ENCODE measurements at places on chromosomes 1 and 21. TPM values are rescaled to one million over a fixed set of nuclear protein-coding genes. Genes with fewer than 3 reads are reported as not detected.

The SLC45A1 gene
- 5.2 TPM for total RNA-seq

DNA sequence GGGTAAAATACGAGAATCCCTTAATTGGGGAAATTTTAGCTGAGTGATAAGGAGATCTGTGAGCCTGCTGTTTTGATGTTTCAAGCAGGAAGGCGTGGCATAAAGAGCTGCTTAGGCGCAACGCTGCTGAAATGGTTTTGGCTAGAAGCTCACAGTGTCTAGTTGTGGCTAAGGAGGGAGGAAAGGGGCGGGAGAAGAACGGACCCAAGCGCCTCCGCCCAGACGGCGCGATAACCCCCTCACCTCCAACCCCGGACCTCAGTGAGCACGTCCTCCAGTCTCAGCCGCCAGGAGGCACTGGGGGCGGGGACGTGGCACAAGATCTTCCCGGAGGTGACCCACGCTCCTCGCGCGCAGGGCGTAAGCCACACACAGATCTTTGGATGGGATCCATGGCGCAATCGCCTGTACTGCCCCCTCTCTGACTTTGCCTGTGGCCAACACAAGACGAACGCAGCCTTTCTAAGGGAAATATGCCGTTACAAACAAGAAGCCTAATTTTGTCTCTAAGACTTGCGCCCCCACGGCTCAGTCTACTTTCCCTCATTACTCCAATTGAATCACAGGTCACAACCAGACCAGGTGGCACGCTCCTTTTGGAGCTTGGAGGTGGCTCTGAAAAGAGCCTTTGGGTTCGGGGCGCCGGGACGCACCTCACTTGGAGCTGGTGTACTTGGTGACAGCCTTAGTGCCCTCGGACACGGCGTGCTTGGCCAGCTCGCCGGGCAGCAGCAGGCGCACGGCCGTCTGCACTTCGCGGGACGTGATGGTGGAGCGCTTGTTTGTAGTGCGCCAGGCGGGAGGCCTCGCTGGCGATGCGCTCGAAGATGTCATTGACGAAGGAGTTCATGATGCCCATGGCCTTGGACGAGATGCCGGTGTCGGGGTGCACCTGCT is 23.4 kb upstream of the RNF187 start:
- peaks cover 22% of the 10 kb centered on the region for H3K27me3 ChIP-seq
- no peak overlapping the region for H3K27ac ChIP-seq
- no peak overlapping the region for H3K4me3 ChIP-seq
- no peak for DNase-seq

The TAS1R3 gene
- total RNA-seq: 0.80 TPM

The PFKL gene
- 235 TPM for total RNA-seq

DNA sequence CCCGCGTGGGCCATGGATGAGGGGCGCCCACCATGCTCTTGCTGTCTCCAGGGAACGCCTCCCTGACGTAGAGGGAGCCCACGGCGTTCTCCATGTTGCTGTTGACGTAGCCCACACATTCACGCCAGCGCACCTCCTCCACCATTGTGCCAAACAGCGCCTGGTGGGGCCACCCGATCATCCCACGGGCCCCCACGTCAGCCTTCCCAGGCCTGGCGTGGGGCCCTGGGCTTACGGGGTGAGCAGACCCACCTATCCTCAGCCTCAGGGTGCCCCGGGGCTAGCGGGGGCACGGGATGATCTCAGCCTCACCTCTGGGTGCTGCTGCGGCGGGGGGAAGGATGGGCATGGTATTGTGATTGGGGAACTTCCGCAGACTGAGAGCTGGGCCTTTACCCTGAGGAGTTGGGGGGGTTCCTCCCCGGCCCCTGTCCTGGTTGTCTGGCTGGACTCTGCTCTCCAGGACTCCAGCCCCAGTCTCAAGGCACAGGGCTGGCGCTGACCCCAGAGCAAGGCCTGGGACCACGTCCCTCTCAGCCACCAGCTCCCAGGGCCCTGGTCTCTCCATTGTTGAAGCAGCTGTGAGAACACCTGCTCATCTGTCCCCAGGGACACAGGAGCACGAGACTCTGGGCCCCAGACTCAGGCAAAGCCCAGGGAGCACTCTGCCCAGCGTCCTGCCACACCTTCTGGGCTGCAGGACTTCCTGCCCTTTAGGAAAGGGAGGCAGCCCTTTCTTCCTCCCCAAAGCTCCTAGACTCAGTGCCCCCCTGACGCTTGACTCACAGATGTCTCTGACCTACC is 10.2 kb downstream of the PRXL2B start:
- H3K4me3 ChIP-seq: no peak overlapping the region
- H3K27me3 ChIP-seq: no peaks in the 10 kb centered on the region
- H3K4me1 ChIP-seq: peaks cover 9% of the 10 kb centered on the region
- no peak overlapping the region for H3K27ac ChIP-seq
- H3K36me3 ChIP-seq: no peaks in the 10 kb centered on the region

DNA sequence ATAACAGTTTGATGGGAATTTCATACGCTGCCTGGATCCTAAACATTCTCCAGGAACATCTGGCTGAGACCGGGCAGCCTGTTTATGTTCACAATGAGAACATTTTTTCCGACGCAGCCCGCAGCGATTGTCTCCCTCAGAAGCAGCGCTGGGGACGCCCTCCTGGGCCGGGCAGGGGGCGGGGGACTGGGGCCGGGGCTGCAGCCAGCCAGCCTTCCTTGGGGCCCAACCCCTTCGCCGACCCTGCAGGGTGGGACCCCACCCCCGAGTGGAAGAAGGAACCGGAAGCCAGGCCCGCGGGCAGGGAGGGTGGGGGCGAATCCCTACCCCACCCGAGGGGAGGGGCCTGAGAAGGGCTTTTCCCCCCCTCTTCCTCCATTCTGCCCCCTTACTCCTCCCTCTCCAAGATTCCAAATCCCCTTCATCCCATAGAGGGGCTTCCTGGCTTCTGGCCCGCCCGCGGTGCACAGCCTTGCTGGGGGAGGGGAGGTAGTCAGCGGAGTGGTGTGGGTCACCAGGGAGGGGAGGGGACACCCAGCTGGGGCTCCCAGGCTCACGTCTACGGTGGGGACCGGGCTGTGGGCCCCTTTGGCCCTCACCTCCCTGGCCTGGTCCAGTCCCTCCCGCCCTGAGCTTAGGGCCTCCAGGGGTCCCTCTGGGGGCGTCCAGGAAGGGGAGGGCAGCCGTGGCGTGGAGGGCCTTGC is 60.6 kb downstream of the WNT9A start:
- H3K36me3 ChIP-seq: no peaks in the 10 kb centered on the region
- peaks cover 8% of the 10 kb centered on the region for H3K4me1 ChIP-seq
- peak overlapping the region; percentile 47 for H3K4me3 ChIP-seq
- H3K27me3 ChIP-seq: no peaks in the 10 kb centered on the region

DNA sequence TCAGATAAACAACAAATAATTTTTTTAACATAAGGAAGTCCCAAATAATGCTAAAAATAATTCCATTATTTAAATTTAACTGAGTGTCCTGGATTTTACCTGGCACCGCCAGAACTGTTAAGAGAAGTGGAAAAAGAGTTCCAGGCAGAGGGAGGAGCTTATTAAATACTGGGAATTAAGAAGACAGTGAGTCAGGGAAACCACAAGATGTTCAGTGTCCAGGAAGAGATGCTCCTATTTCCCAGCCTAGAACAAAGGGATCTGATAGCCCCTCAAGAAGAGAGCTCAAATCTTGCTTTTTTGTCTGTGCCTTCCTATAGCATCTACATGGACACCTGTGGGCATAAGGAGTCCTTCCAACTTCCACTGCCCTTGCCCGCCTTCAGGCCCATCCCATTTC is 85.9 kb downstream of the PGM1 start:
- DNase-seq: no peak
- H3K36me3 ChIP-seq: no peaks in the 10 kb centered on the region
- no peak overlapping the region for H3K4me3 ChIP-seq
- no peaks in the 10 kb centered on the region for H3K27me3 ChIP-seq
- H3K27ac ChIP-seq: no peak overlapping the region

The ORC1 gene
- total RNA-seq: 2.2 TPM

DNA sequence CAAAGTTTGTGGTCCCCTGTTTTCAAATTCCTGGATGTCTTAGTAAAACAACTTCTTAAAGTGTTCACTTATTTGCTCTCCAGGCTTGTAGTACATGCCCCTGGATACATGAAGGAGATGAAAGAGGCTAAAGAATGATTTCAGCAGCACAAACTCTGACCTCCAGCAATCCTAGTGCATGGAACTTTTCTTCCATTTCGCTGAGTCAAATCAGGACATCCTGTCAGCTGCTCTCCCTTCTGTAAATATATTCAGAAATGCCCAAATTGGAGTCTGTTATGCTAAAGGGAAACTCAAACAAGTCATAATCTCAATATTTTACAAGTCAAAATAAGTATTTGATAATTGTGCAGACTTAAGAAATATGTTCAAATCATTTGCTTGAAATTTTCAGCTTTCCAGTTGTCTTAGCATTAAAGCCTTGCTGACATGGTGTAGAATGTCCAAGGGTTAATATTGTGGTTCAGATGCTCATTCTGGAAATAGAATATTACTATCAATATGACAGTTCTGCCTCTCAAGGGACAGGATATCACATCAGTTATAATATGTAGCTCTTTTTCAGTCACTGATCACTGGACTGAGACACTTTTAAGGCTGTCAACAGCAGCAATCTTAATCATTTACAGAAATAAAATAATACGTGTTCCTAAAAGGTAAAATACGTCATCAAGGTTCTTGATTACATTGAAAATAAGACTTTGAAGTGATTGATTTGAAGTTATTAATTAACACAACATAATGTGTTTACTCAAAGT is 1157.3 kb downstream of the PLA2G4A start:
- H3K27ac ChIP-seq: no peak overlapping the region
- DNase-seq: no peak
- H3K4me1 ChIP-seq: no peaks in the 10 kb centered on the region
- no peak overlapping the region for H3K4me3 ChIP-seq
- no peaks in the 10 kb centered on the region for H3K36me3 ChIP-seq
- H3K27me3 ChIP-seq: no peaks in the 10 kb centered on the region

DNA sequence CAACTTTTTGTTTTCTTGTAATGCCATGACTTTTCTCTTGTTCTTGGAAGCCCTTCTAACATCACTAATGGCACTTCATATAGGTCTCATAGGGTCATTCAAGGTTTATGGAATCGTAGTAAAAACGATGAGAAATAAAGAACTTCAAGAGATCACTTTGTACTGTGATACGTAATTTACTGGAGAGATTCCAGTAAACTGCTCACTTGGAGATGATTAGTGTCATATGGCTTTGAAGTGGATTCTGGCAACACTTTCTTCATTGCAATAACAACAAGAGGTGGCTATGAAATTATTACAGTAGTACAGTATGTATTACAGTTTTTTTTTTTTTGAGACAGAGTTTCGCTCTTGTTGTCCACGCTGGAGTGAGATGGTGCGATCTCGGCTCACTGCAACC is 103.4 kb downstream of the RUSC1 start:
- no peak overlapping the region for H3K4me3 ChIP-seq
- H3K4me1 ChIP-seq: no peaks in the 10 kb centered on the region
- H3K36me3 ChIP-seq: no peaks in the 10 kb centered on the region

- DNase-seq: no peak
- peaks cover 6% of the 10 kb centered on the region for H3K4me1 ChIP-seq
- H3K4me3 ChIP-seq: peak overlapping the region; percentile 41
- H3K27me3 ChIP-seq: peaks cover 11% of the 10 kb centered on the region
- no peaks in the 10 kb centered on the region for H3K36me3 ChIP-seq
- no peak overlapping the region for H3K27ac ChIP-seq
Observed at GRCh38 chr1:14599183-14599791, 802 bp downstream of the KAZN start.

- no peak overlapping the region for H3K4me3 ChIP-seq
- H3K4me1 ChIP-seq: no peaks in the 10 kb centered on the region
- H3K27me3 ChIP-seq: no peaks in the 10 kb centered on the region
- no peaks in the 10 kb centered on the region for H3K36me3 ChIP-seq
- no peak for DNase-seq
- H3K27ac ChIP-seq: no peak overlapping the region
Observed at GRCh38 chr1:29569971-29570634, 333.8 kb downstream of the PTPRU start.

- no peak for DNase-seq
- no peak overlapping the region for H3K27ac ChIP-seq
- H3K36me3 ChIP-seq: no peaks in the 10 kb centered on the region
- no peak overlapping the region for H3K4me3 ChIP-seq
- H3K27me3 ChIP-seq: no peaks in the 10 kb centered on the region
- no peaks in the 10 kb centered on the region for H3K4me1 ChIP-seq
Observed at GRCh38 chr1:84570436-84571149, 3.6 kb downstream of the CTBS start.

DNA sequence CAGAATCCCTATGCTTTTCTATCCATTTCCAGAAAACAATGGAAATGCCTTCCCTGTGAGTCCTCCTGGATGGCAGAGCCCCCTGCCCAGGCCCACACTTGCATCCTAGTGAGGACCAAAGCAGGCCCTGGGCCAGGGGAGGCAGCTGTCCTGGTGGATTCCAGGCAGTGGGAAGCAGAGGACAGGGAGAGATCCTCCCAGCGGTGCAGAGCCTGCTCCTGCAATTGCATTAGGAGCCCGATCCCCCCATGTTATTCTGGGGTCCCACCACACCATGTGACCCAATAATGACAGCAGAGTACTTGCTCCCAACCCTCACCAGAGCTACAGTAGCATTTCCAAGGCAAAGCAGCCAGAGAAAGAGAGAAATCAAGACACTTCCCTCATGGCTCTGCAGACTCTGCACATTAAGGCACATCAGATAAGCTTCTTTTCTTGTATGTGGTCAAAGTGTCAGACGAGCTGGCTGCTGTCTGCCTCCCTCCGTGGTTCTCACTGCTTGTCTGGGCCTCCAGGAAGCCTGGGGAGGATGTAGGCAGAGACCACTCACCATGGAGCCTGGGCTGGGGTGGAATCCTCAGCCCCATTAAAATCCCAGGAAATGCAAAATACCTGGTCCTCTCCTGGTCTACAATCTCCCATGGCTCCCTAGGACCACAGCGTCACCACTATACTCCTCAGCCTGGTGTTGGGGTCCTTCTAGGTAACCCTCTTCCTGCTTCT is 54.9 kb upstream of the RUNX3 start:
- H3K4me3 ChIP-seq: no peak overlapping the region
- no peaks in the 10 kb centered on the region for H3K27me3 ChIP-seq
- H3K27ac ChIP-seq: no peak overlapping the region
- no peaks in the 10 kb centered on the region for H3K4me1 ChIP-seq
- DNase-seq: no peak
- H3K36me3 ChIP-seq: no peaks in the 10 kb centered on the region

- no peak overlapping the region for H3K4me3 ChIP-seq
- H3K36me3 ChIP-seq: no peaks in the 10 kb centered on the region
- no peak overlapping the region for H3K27ac ChIP-seq
- no peaks in the 10 kb centered on the region for H3K4me1 ChIP-seq
- no peaks in the 10 kb centered on the region for H3K27me3 ChIP-seq
Observed at GRCh38 chr1:201400852-201401230, 1.7 kb upstream of the LAD1 start.

The RAB7B gene
- total RNA-seq: 16.1 TPM

GRCh38 chr21:17612023-17612564 is 607 bp downstream of the BTG3 start:
- no peaks in the 10 kb centered on the region for H3K27me3 ChIP-seq
- peak; percentile 25 for DNase-seq
- H3K36me3 ChIP-seq: no peaks in the 10 kb centered on the region
- H3K27ac ChIP-seq: peak overlapping the region; percentile 86
- H3K4me3 ChIP-seq: peak overlapping the region; percentile 70

The ROR1 gene
- total RNA-seq: 7.3 TPM

All from prostate gland (tissue), 2 donors.